ENCODE measurements at places on chromosomes 13 and 19.

DNA sequence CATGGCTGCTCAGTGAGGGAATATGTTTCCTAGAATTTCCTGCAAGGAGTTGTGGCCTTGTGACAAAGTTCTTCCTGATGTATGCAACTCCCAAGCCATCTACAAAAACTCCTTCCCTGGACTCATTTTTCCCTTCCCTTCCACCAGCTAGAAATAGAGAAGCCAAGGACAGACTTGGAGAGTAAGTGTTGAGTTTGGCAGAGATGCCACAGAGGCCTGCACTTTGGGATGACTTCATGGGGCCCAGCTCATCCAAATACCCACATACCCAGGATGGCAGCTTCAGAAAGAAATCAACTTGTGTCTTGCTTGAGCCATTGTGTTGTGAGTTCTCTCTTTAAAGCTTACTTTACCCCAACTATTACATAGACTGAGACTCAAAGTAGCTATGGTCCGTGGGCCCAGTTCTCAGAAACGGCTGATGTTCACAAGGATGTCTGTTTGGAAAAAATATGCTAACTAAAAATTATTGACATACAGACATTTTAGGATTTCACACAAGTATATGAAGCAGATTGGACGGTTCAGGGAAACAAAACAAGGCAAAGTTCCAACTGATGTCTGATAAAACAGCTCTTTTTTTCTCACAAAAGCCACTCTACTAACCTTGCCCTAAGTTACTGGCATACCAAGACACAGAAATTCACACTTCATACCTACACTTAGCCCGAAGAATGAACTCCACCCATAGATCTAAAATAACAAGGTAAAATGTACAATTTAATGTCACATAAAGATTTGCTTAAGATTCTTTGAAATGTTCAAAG is 107.9 kb downstream of the NALCN start:
- DNase-seq, result no peak

DNA sequence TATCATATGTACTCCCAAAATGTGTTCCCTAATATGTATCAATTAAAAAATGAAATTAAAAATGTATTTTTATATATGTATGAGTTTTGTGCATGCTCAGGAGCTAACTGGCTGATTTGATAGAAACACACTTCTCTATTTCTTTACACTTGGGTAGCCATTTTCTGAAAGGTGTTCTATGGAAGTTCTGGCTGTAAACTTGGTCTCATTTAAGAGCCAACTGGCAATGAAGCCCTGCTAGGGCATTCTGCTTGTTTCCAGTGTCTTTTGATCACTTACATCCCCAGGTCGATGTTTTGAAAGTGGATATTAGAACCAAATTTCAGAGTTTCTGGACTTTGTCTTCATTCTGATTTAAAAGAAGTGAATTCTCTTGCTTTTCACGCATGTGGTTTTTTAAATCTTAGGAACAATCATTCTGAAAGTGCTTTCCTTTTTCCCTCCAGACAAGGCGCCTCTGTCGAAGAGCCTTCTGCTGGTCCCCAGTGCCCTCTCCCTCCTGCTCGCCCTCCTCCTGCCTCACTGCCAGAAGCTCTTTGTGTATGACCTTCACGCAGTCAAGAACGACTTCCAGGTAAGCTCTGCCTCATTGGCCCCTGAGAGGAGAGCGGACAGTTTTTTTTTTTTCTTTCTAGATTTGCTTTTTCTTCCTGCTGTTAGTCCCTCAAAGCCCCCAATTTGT is 20.1 kb downstream of the GPR18 start:
- DNase-seq, result no peak

GRCh38 chr13:66407128-66407527 is 823.0 kb downstream of the PCDH9 start:
- DNase-seq, result no peak

GRCh38 chr13:75652726-75653125 is 16.6 kb downstream of the LMO7 start:
- no peak for DNase-seq

DNA sequence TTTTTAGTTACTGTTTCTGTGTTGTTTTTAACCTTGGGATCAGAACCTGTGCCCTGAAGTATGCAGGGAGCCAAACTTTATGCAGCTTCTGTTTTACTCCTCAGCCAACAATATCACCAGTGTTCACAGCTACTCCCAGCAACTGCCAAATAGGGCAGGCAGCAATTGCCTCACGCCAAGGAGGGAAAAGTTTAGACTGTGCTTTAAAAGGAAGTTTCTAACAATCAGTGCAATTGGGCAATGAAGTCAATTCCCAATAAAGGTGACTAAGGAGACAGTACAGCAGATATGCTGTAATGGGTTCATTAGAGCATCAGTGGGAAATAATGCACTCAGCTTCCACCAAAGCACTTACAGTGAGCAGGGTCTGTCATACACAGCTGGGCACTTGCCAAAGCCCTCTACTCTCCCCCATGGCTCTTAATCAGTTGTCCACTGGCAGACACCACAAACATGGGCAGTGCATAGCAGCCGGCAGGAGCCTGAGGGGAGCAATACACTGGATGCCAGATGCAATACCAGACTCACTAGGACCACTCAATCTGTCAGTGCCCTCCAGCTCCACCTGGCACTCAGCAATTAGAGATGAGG is 19.3 kb downstream of the ENOX1 start:
- DNase-seq, result no peak

DNA sequence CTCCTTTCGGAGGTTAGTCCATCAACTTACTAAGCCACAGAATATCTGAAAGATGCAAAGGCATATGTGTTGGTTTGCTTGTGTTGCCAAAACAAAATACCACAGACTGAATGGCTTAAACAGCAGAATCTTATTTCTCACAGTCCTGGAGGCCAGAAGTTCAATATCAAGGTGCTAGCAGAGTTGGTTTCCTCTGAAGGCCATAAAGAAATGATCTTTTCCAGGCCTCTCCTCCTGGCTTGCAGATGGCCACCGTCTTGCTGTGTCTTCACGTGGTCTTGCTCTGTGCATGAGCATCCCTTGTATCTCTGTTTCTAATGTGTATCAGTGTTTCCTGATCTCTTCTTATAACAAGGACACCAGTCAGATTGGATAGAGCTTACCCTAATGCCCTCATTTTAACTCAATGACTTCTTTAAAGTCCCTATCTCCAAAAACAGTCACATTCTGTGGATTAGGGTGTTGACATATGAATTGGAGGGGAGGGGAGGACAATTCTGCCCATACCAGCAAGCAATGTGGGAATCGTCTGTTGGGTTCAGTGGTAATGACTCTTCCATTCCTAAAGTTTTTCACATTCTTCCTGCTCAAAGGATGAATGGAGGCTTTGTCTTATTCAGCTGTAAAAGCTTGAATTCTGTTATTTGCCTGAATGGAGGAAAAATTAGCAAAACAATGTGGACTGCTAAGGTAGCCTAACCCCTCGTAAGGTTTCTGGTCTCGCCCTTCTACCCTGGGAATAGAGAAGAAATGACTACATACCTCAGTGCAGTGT is 715.7 kb downstream of the DIAPH3 start:
- DNase-seq, result no peak

- DNase-seq, result no peak
Observed at GRCh38 chr19:28289295-28290063, 923.5 kb downstream of the UQCRFS1 start.

DNA sequence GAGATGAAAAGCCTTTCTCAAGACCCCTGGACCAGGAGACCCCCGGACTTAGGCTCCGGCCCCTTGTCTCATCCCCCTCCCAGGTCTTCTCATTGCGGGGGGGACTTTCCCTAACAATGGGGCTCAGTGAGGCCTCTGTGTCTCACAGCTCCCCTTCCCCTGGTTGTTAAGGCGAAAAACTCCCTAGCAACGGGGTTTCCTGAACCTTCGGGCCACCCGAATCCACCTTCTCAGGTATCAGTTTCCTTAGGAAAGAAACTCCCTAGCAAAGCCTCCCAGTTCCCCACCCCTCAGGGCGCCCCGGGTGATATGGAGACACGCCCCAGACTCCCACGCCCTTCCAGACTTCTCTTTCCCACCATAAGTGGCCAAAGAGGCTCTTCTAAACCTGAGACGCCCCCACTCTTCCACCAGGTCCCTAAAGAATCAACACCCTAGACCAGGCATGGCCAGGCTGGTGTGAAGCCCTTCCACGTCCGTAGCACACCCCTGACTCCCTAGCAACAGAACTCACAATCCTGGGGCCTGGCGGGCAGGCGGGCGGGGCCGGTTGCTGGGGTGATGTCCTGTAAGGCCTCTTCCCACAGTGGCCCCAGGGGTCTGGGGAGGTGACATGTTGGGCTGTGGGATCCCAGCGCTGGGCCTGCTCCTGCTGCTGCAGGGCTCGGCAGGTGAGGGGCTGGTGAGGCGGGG is at the start of gene TMEM190:
Gene TMEM190, plus strand, starts transcription at position 586 of the 693 bp plus-strand sequence. Its CDS starts 28 bp downstream, at position 614.
- no peak for DNase-seq

GRCh38 chr19:17686592-17687024 is 1.5 kb downstream of the UNC13A start:
- DNase-seq, result peak; percentile 62

- no peak for DNase-seq
Observed at GRCh38 chr13:113598481-113598880, 13.9 kb downstream of the TFDP1 start.

DNA sequence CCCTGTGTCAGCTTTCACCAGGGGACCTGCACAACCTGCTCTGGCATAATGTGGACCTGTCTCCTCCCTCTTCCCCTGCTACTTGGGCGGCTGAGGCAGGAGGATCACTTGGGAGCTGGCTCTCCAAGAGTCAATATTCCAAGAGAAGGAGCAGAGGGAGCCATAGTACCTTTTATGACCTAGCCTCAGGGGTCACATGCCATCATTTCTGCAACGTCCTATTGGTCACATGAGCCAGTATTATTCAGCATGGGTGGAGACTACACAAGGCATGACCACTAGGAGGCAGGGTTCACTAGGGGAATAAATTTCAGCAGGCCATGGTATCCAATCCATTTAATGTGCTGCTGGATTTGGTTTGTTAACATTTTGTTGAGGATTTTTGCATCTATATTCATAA is 12.0 kb upstream of the SHFL start:
- no peak for DNase-seq

DNA sequence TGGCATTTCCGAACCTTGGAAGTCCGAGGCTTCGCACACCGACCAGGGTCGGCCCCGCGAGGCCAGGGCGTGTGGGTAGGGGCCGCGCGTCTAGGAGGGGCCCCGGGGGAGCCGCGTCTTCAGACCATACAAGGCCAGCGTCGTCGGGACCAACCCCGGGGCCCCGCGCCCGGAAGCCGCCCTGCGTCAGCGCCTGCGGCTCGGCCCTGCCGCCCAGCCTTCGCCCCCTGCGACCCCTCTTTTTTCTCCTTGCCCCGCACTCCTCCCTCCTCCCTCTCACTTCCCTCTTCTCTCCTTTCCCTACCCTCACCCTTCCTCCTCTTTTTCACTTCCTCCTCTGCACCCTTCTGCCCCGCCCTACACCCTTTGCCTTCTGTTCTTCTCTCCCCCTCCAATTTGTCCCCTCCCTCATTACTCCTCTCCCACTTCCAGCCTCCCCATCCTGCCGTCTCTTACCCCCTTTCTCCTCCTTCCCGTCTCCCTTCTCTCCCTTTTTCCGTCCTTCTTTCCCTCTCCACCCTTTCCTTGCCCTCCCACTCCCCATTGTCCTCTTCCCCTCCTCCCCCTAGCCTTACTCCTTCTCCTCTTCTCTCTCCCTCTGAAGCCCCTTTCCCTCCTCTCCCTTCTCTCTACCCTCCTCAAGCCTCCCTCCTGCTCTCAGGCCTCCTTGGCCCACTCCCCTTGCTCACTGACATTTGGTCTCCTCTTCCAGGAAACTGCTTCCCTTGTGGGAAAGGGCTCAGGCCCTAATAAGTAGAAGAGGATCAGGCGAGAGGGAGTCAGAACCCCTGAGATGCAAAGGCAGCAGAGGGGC is 2.2 kb upstream of the PLEKHG2 start:
- no peak for DNase-seq

GRCh38 chr13:109919715-109920375 is 133.5 kb upstream of the IRS2 start:
- DNase-seq, result no peak

DNA sequence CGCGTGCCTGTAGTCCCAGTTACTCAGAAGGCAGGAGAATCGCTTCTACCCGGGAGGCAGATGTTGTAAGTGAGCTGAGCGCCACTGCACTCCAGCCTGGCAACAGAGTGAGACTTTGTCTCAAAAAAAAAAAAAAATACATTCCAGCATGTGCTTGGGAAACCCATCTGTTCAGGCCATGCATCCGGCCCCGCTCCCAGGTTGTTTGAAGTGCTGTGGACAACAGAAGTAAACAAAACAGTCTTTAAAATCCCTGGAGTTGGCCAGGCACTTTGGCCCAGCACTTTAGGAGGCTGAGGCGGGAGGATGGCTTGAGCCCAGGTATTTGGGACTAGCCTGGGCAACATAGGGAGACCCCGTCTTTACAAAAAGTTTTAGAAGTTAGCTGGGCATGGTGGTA is 3.2 kb upstream of the PTPRS start:
- no peak for DNase-seq

DNA sequence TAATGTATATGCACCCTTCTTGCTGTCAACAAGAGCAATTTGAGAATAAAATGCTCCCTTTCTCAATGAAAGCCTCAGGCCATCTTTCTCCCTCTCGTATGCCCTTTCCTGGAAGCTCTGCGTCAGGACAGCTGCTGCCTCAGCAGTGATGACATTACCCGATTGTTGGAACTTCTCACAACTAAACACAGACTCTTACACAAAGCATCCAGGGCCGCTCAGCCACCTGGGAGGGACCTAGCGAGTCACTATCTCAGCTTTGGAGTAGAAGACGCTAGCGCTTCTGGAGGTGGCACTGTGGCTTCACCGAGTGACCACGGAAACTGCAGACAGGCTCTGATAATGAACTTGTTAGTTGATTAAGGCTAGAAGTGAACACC is 153.2 kb upstream of the SOX1 start:
- DNase-seq, result no peak

DNA sequence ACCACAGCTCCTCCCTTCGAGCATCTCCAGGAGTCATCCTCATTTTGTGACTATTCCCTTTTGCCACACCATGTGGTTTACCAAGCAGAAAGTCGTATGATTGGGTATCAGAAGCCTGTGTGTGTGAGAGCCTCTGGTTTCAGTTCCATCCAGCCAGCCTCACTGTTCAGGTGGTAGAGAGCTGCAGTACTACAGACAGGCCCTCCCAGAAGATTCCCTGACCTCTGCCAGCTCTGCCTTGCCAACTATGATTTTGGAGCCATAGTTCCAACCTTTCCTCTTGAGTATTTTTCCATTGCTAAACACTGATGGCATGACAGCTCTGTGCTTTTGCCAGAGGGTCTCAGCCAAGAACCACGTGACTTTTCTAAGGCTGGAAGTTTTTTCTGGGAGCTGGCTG is 82.5 kb downstream of the DHRS12 start:
- DNase-seq, result no peak

DNA sequence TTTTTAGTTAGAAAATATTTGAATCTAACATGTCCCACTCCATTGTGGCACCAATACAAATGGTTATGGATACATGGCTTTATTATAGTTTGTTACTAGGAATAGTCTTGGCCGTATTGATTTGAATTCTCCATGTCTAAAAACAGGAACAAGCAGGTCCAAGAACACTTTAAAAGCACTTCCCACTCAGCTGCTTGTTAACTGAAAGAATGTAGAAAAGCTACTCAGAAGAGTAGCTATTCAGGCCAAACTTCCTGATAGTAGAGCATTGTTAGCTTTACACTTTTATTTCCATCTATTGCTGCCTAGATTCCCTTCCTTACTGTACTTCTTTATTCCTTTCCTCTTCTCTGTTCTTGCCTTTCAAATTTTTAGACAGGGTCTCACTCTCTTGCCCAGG is 6.9 kb downstream of the PIBF1 start:
- DNase-seq, result no peak

GRCh38 chr19:42184401-42184861 is 33.0 kb downstream of the DEDD2 start:
- peak; percentile 91 for DNase-seq
